ENCODE measurements at places on chromosomes 1 and 21.

DNA sequence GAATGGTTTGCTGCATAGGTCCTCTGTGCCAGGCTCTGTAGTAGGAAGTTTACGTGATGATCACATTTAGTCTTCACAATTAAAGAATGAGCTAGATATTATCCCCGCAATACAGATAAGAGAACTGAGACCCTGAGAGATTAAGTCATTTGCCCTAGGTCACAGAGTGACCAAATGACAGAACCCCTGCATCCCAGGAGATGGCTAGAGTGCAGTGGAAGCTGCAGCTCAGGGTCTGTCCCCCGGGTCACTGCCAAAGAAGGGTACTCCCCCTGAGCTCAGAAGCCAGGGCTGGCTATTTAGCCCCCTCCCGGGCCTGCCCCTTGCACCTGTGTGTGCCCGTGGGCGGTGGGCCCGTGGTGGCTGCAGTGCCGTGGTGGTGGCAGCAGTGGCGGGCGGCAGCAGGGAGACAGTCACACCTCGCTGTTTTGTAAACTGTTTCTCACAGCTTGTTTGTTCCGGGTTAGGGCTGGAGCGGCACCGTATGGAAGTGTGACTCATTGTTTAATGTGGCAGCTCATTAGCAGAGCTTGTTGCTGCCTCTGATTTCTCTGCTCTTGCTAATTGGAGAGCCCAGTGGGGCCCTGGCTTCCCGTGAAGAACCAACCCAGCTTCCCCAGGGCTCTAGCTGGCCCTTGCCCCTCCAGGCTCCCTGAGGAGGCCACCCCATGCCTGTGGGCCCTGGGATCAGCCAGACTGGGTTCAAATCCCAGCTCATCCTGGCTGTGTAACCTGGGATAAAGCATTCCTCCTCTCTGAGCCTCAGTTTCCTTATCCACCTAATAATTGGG, 19.3 kb upstream of the FOXO6 start:
- DNase-seq, result no peak

- DNase-seq, result no peak
These were observed 10.2 kb downstream of the KRTAP20-3 start for GRCh38 chr21:30652891-30653290.

- no peak for DNase-seq
These were observed 17.7 kb upstream of the ZSCAN20 start for GRCh38 chr1:33454646-33455282.

DNA sequence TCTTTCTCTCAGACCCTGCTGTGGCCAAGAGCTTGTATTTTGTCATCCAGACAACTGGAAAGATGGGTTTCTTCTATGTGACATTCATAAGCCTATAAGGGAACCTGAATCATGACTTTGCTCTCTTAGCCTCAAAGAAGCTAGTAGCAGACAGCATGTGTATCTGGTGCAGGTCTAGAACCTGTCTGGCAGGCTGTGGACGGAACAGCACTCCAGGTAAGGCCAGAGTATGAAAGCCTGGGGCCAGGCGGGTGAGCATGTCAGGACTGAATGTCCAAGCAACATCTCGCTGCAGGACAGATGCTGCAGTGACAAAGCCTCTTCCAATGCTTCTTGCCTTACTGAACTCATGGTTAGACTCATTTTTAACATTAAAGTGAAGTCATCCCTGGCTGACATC, 32.8 kb downstream of the AKNAD1 start:
- DNase-seq, result no peak

GRCh38 chr1:3024588-3024987, 3.3 kb downstream of the ACTRT2 start:
- no peak for DNase-seq

DNA sequence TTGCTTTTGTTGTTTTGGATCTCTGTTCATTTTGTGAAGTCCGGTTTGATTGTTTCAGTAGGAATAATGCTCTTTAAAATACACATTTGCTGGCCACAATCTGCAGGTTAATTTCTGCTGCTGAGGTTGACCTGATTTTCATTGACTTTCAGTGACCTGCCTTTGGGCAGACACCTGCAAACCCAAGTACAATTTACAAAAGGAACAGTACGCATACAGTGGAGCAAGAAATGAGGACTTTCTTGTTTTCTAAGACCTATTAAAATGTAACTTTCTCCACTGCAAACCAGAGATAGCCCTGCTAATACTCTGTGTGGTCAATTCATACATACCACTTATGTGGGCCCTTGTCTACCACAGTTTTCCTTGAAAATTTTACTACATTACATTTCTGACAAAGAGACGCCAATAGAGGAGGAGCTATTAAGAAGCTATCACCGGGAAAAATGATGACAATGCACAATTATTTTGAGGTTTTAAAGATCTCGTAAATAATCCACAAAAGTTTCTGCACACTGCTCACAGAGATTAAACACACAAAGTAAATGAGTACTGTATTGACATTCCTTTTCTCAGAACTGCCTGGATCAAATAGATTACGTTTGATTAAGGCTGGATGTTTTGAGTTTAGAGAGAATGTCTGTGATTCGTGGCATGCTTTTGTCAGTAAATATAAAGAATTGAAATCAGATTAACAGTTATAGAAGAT, 141.9 kb downstream of the SDCCAG8 start:
- DNase-seq, result no peak

DNA sequence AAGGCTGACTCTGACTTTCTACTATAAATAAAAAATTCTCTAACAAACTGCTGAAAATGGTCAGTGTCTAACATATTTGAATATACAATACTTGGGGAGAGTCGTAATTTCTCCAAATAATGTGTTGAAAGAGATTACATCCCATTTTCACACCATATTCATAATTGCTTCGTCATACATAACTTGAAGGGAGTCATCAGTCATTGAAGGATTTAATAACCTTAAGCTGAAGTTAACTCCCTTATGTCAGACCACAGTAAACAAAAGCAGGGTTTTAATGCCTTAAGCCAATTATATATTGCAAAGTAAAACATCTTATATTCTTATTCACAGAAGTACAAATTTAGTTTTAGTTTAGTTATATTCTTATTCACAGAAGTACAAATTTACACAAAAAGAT, 129.9 kb downstream of the RERE start:
- DNase-seq, result no peak

- no peak for DNase-seq
These were observed 82.2 kb upstream of the SLFNL1 start for GRCh38 chr1:41103766-41104165.

Data from mesothelial cell of epicardium (in vitro differentiated cells).